ENCODE measurements at places on chromosomes 6 and 20.

GRCh38 chr6:30896541-30896940, 11.5 kb upstream of the GTF2H4 start:
- no peak for DNase-seq

- no peak for DNase-seq
Observed at GRCh38 chr20:8473459-8473858, 341.4 kb downstream of the PLCB1 start.

DNA sequence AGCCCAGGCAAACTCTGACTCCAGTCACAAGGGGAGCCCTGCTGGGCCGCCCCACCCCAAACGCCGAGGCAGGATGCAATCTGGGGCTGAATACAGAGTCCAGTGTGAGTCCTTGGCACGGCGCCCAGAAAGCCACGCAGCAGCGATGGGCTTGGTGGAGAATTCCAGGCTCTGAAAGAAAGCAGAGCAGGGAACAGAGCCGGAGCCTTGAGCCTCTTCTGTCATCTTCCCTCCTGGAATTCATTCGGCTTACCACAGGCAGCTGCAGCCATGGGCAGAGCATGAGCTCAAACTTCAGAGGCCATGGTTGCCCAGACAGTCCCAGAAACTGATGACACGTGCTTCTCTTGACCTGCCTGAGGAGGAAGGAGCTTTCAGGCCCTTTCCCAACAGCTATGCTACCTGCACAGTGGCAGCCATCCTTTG, 441.1 kb upstream of the JARID2 start:
- DNase-seq: no peak

GRCh38 chr20:55439070-55439469, 566.2 kb downstream of the CBLN4 start:
- no peak for DNase-seq

DNA sequence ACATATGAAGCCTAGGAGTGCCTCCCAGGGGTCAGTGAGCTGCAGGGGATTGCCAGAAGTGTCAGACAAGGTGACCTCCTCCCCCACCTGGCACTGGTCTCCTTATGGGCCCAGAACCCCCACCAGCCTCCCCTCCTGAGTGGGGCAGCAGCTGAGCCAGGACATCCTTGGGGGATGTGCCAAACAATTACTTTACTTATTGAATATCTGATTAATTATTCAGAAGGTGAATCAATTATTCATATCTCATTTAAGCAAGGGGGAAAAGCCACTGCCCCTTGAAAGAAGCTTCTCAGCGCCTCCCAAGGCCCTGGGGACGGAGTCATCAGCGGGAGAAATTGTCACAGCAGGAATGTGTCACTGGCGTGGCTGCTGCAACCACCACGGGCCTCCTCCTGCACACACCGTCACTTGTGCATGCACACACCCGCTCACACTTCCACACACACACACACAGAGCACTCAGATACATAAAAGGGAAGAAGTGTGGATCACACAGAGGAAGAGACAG, 123.4 kb upstream of the MAFB start:
- no peak for DNase-seq

- DNase-seq: no peak
Observed at GRCh38 chr6:44897316-44897715, 430.8 kb upstream of the RUNX2 start.

DNA sequence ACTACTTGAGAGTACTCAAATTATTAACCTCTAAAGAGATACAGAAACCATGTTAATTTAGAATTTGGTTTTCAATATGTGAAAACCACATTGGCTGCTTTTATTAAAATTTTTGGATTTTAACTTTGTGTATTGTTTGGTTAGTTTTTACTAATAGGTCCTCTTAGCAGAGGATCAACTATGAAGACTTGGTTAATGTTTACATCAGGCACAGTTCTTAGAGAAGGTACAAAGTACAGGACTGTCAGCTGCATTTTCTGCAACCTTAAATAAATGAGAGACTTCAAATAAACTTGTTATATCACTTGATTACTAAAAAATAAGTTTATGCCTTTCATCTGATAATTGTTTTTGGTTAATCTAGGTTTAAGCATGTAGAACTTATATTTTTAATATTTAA, 89.1 kb downstream of the PHF3 start:
- DNase-seq: no peak

GRCh38 chr6:90932351-90932750, 345.5 kb upstream of the MAP3K7 start:
- no peak for DNase-seq

- DNase-seq: no peak
Observed at GRCh38 chr6:74343804-74344203, 647.8 kb downstream of the CD109 start.

DNA sequence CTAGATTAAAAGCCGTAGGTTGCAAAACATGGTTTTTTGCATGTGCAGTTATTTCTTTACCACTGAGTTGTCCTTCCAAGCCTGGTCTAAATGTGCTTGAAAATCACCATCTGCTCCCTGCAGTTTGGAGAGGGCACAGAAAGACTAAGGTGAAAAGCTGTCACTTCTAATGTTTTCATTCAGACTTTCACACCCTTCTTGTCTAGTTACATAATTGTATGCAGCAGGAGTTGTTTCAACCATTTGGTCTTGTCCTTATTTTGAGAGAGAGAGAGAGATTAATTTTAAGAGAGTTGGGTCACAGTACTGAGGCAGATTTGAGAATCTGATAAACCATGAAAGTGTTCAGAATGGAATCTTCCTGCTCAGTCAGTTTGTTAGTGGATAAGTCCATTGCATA, 82.5 kb downstream of the ARID1B start:
- no peak for DNase-seq

DNA sequence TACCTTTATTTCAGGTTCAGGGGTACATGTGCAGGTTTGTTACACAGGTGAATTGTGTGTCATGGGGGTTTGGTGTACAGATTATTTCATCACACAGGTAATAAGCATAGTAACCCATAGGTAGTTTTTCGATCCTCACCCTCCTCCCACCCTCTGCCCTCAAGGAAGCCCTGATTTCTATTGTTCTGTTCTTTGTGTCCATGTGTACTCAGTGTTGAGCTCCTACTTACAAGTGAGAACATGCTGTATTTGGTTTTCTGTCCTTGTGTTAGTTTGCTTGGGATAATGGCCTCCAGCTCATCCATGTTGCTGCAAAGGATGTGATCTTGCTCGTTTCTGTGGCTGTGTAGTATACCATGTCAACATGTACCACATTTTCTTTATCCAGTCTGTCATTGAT, 66.0 kb downstream of the STK4 start:
- DNase-seq: no peak

DNA sequence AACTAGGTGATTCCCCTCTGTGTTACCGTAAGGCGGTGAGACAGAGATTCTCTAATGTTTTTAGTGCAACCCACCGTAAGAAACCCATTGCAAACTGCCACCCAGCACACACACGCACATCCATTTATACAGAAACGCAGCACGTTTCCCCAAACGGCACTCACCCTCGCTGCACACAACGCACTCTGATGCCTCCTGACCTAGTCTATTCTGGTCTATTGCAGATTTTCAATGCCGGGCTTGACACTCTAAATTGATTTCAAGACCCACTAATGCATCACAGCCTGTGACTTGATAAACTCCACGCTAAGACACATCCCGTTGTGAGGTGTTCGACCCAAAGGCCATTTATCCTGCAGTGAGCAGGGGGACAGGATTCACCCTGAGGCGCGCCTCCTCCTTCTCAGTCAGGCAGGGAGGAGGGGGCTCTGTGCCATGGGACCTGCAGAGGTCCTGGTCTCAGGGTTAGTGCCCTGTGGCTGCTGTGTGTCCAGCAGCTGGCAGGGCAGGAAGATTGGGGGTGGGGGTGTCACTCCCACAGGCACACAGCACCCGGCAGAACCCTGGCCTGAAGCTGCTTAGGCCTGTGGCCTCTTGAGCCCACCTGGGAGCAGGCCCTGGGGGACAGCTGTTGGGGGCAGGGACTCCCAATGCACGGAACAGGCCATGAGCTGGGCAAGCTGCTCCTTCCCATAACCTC, 335.6 kb downstream of the PREX1 start:
- no peak for DNase-seq

- DNase-seq: no peak
Observed at GRCh38 chr20:44154521-44155001, 32.4 kb downstream of the JPH2 start.

DNA sequence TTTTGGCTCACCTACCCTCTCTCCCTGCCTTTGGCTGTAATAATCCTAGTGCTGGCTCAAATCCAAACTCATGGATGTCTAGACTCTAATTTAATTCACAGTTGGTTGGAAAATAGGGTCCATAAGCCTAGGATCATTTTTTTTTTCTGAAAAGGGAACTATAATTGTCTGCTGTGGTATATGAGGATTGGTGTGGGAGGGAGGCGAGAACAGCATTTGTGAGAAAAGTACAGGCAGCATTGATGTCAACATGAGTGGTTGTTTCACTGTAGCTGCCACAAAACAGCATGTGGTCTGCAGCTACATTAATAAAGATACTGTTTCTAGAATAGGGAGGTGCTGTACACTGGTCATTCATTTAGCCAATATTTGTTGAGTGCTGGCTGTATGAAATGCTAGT, 18.6 kb upstream of the POLR1H start:
- no peak for DNase-seq

DNA sequence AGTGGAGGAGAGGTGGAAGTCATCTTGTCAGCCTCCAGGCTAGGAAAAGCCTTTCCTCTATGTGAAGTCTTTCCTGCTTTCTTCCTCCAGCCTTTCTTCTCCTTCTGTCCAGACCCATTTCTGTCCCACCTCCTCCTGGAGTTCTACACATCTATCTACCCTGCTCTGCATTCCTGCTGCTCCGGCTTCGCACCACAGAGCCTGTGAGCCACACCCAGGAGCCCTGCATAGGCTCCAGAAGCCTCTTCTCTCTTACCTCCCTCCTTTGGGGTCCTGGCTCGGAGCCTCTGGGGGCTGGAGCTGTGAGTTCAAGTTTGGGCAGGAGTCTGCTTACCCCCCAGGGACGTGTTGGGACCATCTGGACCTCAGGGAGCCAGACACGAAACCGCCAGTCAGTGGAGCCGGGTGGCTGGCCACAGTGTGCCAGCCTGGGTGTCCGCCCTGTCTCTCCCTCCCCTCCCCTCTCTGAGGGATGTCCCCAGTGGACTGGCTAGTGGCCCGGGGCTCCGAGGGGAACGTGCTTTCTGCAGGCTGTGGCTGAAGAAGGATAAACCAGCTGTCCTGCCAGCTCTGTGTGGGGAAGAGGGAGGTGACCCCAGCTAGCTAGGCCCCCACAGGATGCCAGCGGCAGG, 99.2 kb downstream of the VEGFA start:
- DNase-seq: no peak

DNA sequence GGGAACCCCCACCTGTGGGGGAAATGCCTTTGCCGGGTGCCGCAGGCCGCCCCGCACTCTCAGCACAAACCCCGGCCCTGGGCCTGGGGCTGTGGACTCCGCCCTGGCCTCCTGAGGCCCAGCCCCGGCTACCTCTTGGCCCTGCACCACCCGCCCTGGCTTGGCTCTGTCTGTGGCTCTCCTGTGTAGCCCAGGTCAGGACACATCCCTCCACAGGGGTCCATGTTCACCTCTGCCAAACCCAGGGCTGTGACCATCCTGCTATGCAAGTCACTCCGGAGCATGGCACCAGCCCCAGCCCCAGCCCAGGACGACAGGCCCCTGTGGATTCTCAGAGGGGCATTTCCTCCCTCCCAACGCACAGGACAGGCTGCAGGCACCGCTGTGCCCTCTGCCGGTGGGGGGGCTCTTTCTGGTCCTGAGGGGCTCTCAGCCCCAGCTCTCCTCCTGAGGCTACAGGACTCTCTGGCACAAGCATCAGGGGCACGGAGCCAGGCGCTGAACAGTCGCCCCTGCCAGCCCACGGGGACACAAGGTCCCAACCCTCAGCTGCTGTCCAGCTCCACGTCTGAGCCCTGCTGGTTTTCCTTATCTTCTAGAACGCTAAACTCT, 45.7 kb downstream of the TAF4 start:
- DNase-seq: no peak

DNA sequence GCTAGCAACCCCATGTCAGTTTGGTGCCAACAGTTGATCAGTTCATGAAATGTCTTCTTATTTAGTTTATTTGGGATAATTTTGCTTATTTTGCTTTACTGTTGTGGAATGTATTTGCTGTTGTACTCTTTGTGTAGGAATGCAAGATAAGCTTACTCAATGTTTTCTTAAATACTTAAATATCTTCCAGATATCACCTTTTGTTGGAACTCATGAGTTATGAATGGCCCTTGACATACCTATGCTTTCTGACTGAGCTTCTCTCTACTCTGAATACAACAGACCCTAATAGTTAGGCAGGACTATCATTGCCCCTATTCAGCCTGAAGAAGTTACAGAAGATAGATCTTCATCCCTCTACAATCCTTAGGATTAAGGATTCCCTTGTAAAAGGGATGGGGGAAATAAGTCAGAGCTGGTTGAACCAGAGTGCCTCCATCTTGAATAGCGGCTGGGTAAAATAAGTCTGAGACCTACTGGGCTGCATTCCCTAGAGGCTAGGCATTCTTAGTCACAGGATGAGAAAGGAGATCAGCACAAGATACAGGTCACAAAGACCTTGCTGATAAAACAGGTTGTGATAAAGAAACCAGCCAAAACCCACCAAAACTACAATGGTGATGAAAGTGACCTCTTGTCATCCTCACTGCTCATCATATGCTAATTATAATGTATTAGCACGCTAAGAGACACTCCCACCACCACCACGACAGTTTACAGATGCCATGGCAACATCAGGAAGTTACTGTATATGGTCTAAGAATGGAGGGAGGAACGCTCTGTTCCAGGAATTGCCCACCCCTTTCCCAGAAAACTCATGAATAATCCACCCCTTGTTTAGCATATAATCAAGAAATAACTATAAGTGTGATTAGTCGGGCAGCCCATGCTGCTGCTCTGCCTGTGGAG, 196.9 kb downstream of the AKAP7 start:
- DNase-seq: no peak

DNA sequence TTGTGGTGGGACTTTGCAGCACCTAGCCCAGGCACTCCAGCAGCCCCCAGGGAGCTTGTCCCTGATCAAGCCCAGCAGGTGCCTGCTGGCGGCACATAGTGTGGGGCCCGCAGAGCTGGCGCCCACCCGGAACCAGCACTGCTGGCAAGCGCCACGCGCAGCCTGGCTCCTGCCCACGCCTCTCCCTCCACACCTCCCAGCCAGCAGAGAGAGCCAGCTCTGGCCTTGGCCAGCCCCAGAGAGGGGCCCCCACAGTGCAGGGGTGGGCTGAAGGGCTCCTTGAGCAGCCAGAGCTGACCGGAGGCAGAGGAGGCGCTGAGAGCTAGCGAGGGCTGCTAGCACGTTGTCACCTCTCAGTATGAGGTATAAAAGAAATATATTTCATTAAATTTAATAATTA, 716.5 kb upstream of the MAP3K7 start:
- no peak for DNase-seq

- DNase-seq: no peak
Observed at GRCh38 chr20:59785986-59786795, 147.2 kb downstream of the SYCP2 start.

- DNase-seq: no peak
Observed at GRCh38 chr6:152124429-152125074, 317.1 kb downstream of the ESR1 start.

- DNase-seq: no peak
Observed at GRCh38 chr6:145096846-145097245, 638.5 kb downstream of the EPM2A start.

- DNase-seq: no peak
Observed at GRCh38 chr6:70134542-70134941, 168.3 kb downstream of the COL9A1 start.

- DNase-seq: no peak
Observed at GRCh38 chr6:151166180-151166579, 73.6 kb upstream of the AKAP12 start.

GRCh38 chr20:5557123-5557522, 193.1 kb upstream of the SHLD1 start:
- peak; percentile 11 for DNase-seq

GRCh38 chr6:25866011-25866410, 8.0 kb downstream of the SLC17A3 start:
- DNase-seq: no peak

- no peak for DNase-seq
Observed at GRCh38 chr20:49210101-49210756, 9.0 kb upstream of the DDX27 start.

Data from stimulated activated CD4-positive, alpha-beta T cell treated with anti-CD3 and anti-CD28 coated beads, Interleukin-1b, Interleukin-23, amount 100 ng/mL, for 24 hours (primary cell).